ENCODE measurements at places on chromosomes 12 and 14.

- no peak overlapping the region for H3K27ac ChIP-seq
- H3K4me3 ChIP-seq: no peak overlapping the region
- H3K36me3 ChIP-seq: peaks cover 42% of the 10 kb centered on the region
These were observed 15.3 kb downstream of the RBM19 start for GRCh38 chr12:113950873-113951272.

DNA sequence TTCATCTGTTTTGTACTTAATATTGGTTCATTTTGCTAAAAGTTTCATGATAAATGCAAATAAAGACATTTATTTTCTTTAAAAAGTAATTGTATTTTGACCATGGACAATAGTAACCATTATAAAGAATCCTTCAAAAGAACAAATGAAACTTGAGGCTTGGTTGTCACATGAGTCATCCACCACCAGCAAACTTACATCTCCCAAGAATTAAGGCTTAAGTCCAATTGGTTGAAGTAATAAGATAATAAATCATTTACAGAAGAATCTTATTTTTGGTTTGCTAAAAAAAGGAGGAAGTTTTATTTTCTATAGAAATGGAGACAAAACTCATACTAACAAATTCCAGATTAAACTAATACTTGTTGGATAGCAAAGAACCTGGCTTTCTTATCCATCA is 84.8 kb upstream of the KITLG start:
- peaks cover 13% of the 10 kb centered on the region for H3K4me1 ChIP-seq
- H3K36me3 ChIP-seq: no peaks in the 10 kb centered on the region
- no peak overlapping the region for H3K27ac ChIP-seq
- H3K27me3 ChIP-seq: no peaks in the 10 kb centered on the region

DNA sequence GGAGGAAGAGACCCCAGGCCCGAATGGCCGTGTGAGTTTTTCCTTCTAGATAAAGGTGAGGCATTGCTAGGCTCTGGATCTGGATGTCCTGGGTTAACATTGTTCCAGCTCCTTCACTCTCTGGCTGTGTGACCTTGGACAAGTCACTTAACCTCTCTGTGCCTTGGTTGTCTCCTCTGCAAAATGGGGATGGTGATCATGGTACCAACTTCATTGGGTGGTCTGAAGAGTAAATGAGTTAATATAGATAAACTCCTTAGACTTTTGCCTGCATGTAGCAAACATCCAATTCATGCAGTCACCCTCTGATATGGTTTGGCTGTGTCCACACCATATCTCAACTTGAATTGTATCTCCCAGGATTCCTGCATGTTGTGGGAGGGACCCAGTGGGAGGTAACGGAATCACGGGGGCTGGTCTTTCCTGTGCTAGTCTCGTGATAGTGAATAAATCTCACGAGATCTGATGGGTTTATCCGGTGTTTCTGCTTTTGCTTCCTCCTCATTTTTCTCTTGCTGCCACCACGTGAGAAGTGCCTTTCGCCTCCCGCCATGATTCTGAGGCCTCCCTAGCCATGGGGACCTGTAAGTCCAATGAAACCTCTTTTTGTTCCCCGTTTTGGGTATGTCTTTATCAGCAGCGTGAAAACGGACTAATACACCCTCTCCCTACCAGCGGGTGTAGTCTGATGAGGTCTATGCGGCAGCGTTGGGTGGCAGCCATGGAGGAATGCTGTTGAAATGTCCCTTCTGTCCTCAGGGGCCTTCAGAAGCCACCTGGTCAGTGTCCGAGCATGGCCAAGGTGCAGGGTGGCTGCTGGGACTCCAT is 256.1 kb downstream of the GLT1D1 start:
- DNase-seq: no peak
- H3K27ac ChIP-seq: no peak overlapping the region
- no peaks in the 10 kb centered on the region for H3K4me1 ChIP-seq
- H3K4me3 ChIP-seq: no peak overlapping the region
- no peaks in the 10 kb centered on the region for H3K36me3 ChIP-seq
- H3K27me3 ChIP-seq: no peaks in the 10 kb centered on the region

DNA sequence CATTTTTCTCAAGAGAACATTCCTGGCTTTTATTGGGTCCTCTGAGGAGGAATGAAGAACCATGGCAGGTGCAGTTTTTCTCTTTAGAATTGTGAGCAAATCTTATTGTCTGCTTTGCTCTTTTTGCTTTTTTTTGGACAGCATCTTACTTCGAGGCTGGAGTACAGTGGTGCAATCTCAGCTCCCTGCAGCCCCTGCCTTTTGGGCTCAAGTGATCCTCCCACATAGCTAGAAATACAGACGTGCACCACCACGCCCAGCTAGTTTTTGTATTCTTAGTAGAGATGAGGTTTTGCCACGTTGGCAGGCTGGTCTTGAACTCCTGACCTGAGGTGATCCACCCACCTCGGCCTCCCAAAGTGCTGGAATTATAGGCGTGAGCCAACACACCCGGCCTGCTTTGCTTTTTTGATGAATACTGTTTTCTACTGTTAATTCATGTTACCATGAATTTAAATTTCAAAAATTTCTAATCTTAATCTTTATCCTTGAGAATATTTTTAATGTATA is 71.5 kb downstream of the POLR3B start:
- no peak overlapping the region for H3K27ac ChIP-seq
- no peaks in the 10 kb centered on the region for H3K27me3 ChIP-seq
- no peak overlapping the region for H3K4me3 ChIP-seq
- peaks cover 3% of the 10 kb centered on the region for H3K4me1 ChIP-seq
- no peaks in the 10 kb centered on the region for H3K36me3 ChIP-seq
- DNase-seq: no peak

GRCh38 chr14:51883232-51883631 is 22.8 kb downstream of the GNG2 start:
- H3K36me3 ChIP-seq: no peaks in the 10 kb centered on the region
- H3K27me3 ChIP-seq: no peaks in the 10 kb centered on the region
- no peak overlapping the region for H3K4me3 ChIP-seq

GRCh38 chr14:96790186-96790585 is 7.0 kb upstream of the VRK1 start:
- no peak overlapping the region for H3K4me3 ChIP-seq
- H3K27me3 ChIP-seq: no peaks in the 10 kb centered on the region
- no peaks in the 10 kb centered on the region for H3K4me1 ChIP-seq
- no peaks in the 10 kb centered on the region for H3K36me3 ChIP-seq
- no peak overlapping the region for H3K27ac ChIP-seq
- DNase-seq: no peak

DNA sequence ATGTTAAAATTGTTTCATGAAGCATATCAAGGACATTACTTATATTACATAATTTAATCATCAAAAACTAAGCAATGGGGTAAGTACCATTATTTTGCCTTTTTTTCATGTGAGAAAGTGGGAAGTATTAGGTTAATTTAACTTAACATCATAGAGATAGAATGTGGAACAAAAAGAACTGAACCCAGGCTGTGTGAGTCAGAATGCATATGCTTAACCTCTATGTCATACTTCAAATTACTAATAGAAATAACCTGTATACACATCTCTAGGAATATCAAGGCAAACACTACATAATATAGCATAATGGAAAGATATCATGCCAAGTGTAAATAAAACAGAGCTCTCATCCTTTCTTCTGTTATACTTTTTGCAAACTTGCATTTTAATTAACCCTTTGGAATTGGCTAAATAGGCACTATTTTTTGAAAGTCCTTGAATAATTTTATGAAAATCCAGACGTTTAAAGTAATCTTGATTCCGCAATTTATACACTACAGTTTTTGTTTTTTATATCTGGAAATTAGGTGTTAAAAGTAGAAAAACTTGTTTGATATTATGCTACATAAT is 777.7 kb downstream of the SLC6A15 start:
- no peaks in the 10 kb centered on the region for H3K4me1 ChIP-seq
- DNase-seq: no peak
- H3K4me3 ChIP-seq: no peak overlapping the region
- H3K36me3 ChIP-seq: no peaks in the 10 kb centered on the region
- no peaks in the 10 kb centered on the region for H3K27me3 ChIP-seq
